H9 (cell line): ENCODE measurements at places on chromosomes 3 and 15. TPM values are rescaled to one million over a fixed set of nuclear protein-coding genes. Genes with fewer than 3 reads are reported as not detected.

DNA sequence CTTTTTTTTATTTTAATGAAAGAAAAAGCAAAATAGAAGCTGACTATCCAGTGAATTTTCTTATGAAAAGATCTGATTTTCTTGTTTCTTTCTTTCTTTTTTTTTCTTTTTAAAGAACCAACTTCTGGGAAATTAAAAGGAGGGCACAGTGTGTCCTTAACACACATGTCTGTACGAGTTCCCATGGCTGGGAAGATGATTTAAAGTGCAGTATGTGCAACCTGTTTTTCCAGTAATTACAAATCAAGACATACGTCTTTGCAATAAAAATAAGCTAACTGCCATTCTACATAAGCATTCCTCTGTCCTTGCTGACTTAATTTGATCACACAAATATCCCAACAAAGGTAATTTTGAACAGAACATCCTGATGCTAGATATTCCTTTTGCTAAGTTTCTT, 416.1 kb downstream of the ROBO1 start:
- H3K36me3 ChIP-seq, result no peaks in the 10 kb centered on the region
- no peak overlapping the region for H3K4me3 ChIP-seq
- H3K4me1 ChIP-seq, result no peaks in the 10 kb centered on the region
- no peak for DNase-seq
- H3K27ac ChIP-seq, result no peak overlapping the region
- H3K27me3 ChIP-seq, result no peaks in the 10 kb centered on the region

DNA sequence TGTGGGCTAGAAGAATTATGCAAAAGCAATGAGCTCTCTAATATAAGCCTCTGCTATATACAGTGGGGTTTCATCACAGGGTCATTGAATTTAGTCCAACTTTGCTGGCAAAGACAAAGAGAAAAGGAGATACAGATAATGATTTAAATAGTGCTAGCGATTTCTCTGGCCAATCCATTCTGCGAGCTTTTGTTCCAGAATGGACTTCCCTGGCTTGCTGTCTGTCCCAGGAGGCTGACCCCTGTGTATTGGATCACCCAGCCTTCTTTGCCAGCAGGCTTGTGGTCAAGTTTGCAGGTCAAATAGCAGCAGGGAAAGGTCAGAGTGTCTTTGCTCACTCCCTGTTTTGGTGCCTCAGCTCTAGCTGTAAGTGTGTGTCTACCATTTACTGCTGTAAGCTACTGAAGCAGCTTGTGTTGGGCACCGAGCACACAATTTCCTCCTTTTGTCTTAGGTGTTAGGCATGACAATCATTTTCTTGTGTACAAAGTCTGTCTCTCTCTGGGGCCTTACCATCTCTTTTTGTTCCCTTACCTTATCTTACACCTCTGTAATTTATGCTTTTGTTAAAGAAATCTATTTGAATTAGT, 55.7 kb downstream of the UNC13C start:
- no peaks in the 10 kb centered on the region; the same call in 1 of the 2 replicates for H3K4me1 ChIP-seq
- H3K4me3 ChIP-seq, result no peak overlapping the region
- no peak overlapping the region for H3K27ac ChIP-seq
- H3K36me3 ChIP-seq, result no peaks in the 10 kb centered on the region

DNA sequence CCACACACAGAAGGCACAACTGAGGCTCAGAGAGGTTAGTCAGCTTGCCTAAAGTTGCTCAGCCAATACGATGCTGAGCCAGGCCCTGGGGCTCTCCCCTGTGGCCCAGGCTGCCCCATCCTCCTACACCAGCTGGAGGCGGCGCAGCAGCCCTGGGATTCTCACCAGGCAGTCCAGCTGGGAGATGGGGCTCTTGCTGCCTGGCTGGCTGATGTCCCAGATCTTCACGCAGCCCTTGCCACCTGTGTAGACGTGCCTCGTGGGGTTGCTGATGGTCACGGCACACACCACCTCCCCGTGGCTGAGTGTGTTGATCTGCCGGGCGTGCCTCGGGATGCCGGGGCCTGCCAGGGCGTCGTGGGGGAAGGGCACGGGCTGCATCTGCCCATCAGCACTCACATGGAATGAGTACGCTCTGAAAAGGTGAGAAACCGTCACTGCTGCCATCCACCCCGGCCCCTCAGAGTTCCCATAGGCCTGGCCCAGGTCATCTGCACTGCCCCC, 42.8 kb downstream of the TLE3 start:
- H3K36me3 ChIP-seq, result peaks cover 49% of the 10 kb centered on the region
- no peak overlapping the region for H3K4me3 ChIP-seq
- DNase-seq, result no peak
- no peak overlapping the region for H3K27ac ChIP-seq

GRCh38 chr15:71939981-71940588, 129.7 kb downstream of the NR2E3 start:
- H3K4me3 ChIP-seq, result no peak overlapping the region
- no peaks in the 10 kb centered on the region for H3K4me1 ChIP-seq
- no peaks in the 10 kb centered on the region for H3K36me3 ChIP-seq
- H3K27me3 ChIP-seq, result no peaks in the 10 kb centered on the region
- DNase-seq, result no peak
- no peak overlapping the region for H3K27ac ChIP-seq

DNA sequence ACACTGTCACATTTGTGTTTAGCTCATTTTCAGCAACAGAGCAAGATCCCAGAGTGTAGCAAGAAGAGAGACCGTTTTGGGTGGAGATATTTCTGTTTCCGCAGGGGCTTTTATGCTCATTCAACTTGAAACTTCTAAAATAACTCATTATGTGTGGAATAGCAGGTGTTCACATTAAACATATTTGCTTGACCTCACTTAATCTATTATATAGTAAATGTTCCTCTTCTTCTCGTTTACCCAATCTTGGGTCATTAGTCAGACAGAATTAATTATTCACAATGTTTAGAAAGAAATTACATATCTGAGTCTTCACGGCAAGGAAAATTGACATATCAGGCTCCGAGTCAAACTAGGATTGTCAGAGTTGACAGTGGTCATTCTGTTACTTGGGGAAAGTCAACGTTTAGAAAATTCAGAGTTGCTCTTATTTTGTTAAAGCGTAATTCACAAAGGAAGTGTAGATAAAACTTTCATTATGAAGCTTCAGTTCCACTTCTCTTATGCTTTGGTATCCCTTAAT, 222.9 kb downstream of the TPRG1 start:
- H3K4me3 ChIP-seq, result no peak overlapping the region
- no peaks in the 10 kb centered on the region for H3K27me3 ChIP-seq
- DNase-seq, result no peak
- H3K36me3 ChIP-seq, result no peaks in the 10 kb centered on the region
- H3K4me1 ChIP-seq, result no peaks in the 10 kb centered on the region

DNA sequence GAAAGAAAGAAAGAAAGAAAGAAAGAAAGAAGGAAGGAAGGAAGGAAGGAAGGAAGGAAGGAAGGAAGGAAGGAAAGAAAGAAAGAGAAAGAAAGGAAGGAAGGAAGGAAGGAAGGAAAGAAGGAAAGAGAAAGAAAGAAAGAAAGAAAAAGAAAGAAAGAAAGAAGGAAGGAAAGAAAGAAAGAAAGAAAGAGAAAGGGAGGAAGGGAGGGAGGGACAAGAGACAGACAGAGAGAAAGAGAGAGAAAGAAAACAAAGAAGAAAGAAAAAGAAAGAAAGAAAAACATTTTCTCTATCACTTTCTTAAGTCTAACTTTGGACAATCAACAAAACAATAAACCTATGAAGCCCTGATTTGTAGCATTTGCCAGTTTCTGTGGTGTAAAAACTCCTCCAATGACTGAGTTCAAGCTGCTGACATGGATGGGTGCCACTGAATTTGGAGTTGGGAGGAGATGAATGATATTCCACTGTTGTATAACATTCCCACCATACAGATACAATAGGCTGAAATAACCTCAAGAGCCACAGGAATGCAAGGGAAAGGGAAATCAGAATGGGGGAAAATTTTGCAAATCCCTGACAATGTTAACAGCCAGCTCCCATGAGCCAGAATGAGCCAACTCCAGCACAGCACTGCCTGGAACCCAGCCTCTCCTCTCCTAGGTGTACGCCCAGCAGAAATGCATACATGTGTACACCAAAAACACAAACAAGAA, 15.0 kb upstream of the RTP3 start:
- H3K36me3 ChIP-seq, result no peaks in the 10 kb centered on the region
- no peak overlapping the region for H3K27ac ChIP-seq
- no peak overlapping the region for H3K4me3 ChIP-seq
- DNase-seq, result no peak

GRCh38 chr3:157099326-157100095, 60.4 kb downstream of the CCNL1 start:
- H3K4me3 ChIP-seq, result no peak overlapping the region
- H3K27me3 ChIP-seq, result no peaks in the 10 kb centered on the region
- no peak overlapping the region for H3K27ac ChIP-seq
- no peak for DNase-seq
- no peaks in the 10 kb centered on the region; the same call in 1 of the 2 replicates for H3K4me1 ChIP-seq

DNA sequence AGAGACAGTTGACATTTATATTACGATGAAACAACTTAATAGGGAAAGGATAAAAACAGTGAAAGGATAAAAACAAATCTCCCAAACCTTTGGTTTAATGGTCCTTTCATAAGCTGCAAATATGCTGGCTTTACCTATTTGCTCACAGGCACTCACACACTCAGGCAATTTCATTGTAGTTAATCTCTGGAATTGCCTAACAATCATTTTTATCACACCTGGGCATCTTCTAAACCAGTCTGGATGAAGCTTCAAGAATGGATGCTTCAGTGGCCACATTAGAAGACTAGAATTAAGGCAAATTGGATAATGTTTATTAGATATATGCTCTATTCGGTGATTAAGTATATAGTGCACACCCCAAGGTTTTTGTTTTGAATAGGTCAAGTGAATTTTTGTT, 13.5 kb downstream of the OSBPL10 start:
- 0 out of 2 replicates have a peak, but pooled peaks cover 2% of the 10 kb centered on the region for H3K36me3 ChIP-seq
- H3K4me1 ChIP-seq, result peaks cover 20% of the 10 kb centered on the region
- DNase-seq, result no peak
- no peak overlapping the region for H3K27ac ChIP-seq
- no peaks in the 10 kb centered on the region for H3K27me3 ChIP-seq

GRCh38 chr3:169522595-169523529, 140.7 kb downstream of the MECOM start:
- no peak overlapping the region for H3K4me3 ChIP-seq
- peaks cover 10% of the 10 kb centered on the region for H3K36me3 ChIP-seq

DNA sequence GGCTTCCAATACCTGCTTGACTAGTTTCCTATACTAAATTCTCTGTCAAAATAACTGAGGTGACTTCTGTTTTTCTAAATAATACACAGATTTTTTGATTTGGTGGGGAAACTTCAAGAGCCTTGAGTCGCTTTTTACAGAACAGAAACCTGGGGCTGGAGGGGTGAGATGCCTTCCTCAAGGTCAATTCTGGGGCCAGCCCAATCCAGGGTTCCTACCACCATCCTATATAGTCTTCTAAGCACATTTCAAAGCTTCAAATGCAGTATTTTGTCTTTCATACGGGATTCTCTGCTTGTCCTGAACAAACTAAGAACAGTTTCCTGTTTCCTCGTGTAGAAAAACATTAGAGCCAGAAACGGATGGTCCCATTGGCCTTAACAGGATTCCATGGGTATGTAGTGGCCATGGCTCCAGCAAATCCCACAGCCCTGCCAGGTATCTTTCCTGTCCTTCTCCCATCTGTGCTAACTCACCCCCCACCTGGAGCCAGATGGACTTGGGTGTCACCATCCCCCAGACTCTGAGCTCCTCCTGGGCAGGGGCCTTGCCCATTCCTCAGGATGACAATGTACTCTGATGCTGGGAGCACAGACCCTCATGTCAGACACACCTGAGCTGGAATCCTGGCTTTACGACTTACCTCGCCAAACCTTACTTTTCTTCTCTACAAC, 146.9 kb downstream of the KLF13 start:
- H3K4me1 ChIP-seq, result no peaks in the 10 kb centered on the region
- H3K4me3 ChIP-seq, result no peak overlapping the region
- H3K27me3 ChIP-seq, result no peaks in the 10 kb centered on the region
- no peak overlapping the region for H3K27ac ChIP-seq

- H3K27me3 ChIP-seq, result no peaks in the 10 kb centered on the region
- H3K36me3 ChIP-seq, result no peaks in the 10 kb centered on the region
- H3K4me1 ChIP-seq, result 0 out of 2 replicates have a peak, but pooled peaks cover 3% of the 10 kb centered on the region
- no peak for DNase-seq
- H3K4me3 ChIP-seq, result no peak overlapping the region
These were observed 117.2 kb downstream of the TLE3 start for GRCh38 chr15:69980341-69981059.

DNA sequence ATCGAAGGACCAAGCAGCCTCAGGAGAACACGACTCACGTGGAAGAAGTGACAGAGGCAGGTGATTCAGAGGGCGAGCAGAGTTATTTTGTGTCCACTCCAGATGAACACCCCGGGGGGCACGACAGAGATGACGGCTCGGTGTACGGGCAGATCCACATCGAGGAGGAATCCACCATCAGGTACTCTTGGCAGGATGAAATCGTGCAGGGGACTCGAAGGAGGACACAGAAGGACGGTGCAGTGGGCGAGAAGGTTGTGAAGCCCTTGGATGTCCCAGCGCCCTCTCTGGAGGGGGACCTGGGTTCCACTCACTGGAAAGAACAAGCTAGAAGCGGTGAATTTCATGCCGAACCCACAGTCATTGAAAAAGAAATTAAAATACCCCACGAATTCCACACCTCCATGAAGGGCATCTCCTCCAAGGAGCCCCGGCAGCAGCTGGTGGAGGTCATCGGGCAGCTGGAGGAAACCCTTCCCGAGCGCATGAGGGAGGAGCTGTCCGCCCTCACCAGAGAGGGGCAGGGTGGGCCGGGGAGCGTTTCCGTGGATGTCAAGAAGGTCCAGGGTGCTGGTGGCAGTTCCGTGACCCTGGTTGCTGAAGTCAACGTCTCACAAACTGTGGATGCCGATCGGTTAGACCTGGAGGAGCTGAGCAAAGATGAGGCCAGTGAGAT, 26.0 kb downstream of the SYNM start:
- no peak for DNase-seq
- H3K4me1 ChIP-seq, result no peaks in the 10 kb centered on the region
- no peak overlapping the region for H3K4me3 ChIP-seq
- H3K27me3 ChIP-seq, result no peaks in the 10 kb centered on the region
- H3K27ac ChIP-seq, result no peak overlapping the region
- H3K36me3 ChIP-seq, result no peaks in the 10 kb centered on the region; the same call in 2 of the 3 replicates

DNA sequence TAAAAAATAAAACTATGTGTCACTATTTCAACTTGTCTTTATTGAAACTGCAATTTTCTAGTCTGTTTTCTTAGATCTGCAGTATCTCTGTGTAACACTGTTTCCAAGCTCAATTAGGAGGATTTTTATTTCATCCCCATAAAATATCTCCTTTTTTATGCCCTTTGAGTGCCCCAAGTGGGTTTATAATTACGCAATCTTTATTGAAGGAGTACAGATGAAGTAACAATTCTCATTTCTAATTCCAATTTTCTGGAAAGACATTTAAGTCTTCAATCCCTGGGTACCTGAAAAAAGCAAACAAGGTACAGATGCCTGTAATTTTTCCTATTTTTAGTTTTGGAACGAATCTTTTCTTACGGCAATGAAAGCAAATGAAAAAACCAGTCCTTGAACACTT, 61.3 kb downstream of the CYP19A1 start:
- H3K36me3 ChIP-seq, result no peaks in the 10 kb centered on the region
- no peaks in the 10 kb centered on the region for H3K4me1 ChIP-seq
- H3K4me3 ChIP-seq, result no peak overlapping the region
- no peaks in the 10 kb centered on the region for H3K27me3 ChIP-seq
- no peak for DNase-seq
- no peak overlapping the region for H3K27ac ChIP-seq

Gene ROPN1
- total RNA-seq, result not detected in 2 replicates

Gene BFSP2
- total RNA-seq, result not detected in 2 replicates

Gene CLDN18
- not detected in 2 replicates for total RNA-seq

Gene TRIP4
- 21.7 and 22.9 TPM in 2 replicates for total RNA-seq

Gene PAQR5
- total RNA-seq, result 1.0 and 1.6 TPM in 2 replicates
